ENCODE measurements at places on chromosomes 7 and 10.

DNA sequence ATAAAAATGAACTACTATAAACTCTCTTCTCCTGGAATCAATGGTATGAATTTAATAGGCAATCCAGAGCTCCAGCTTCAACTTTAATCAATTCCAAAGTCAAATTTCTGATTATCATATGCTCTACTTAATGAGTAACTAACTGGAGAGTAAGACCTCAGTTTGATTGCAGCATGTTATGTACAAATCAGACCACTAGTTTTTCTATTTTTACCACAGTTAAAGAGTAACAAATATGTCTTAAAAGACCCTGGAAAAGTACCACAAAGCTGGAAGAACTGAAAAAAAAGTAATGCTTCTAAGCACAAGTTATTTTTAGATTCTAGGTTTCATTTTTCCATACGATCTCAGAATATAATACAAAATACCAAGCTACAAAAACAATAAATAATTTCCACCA lies 56.0 kb upstream of the TNKS2 start:
- no peak for DNase-seq

GRCh38 chr10:126066456-126066855 lies 170.1 kb downstream of the FANK1 start:
- DNase-seq, result no peak

DNA sequence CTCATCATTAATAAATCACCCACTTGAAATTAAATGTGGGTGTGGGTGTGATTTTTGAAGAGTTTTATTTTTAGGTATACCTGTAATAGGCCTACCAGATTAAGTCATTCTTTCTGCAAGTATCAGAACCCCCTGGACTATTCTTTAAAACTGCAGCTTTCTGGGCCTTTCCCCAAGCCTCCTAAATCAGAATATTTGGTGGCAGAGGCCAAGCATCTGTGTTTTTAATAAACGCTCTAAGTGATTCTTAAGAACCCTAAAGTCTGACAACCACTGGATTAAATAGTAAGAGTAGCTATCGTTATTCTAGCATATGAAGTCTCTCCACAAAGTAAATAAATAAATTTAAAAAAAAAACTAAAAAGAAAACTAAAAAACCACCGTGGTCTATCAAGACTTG lies 703.0 kb upstream of the NRP1 start:
- no peak for DNase-seq

GRCh38 chr7:115516341-115516740 lies 514.2 kb downstream of the TFEC start:
- no peak for DNase-seq

- no peak for DNase-seq
Observed at GRCh38 chr7:115731796-115732471, 298.6 kb downstream of the TFEC start.

- DNase-seq, result no peak
Observed at GRCh38 chr10:21052709-21053104, 155.6 kb upstream of the NEBL start.

GRCh38 chr10:120770496-120770895 lies 80.7 kb upstream of the WDR11 start:
- DNase-seq, result no peak

GRCh38 chr7:100190048-100190711 lies 12.5 kb downstream of the STAG3 start:
- no peak for DNase-seq

DNA sequence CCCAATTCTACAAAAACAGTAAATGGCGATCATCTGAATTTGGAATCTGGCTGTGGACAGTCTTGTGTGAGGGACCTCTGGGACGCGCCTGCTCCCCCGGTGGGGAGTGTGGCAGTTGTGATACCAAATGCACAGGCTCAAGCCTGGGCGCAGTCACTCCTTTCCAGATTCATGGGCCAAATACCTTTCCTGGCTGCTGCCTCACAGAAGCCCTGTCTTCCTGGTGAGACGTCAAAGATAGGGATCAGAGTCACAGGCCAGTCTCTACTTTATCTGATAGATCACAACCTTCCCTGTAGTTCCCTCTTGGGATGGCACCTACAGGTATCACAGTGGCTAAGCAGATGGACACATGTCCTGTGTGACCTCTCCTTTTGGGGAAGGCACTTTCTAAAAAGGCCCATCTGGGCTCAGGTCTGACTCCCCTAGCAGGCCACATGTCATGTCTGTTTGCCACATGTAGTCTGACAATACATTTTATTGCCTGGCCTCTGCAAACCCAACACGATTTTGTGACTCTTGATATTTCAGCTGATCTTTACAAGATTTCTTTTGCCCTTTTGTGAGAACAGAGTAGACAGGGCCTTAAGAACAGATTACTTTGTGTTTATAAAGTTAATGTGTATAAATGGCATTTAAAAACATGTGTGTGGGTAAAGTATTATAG lies 150.1 kb downstream of the SNX10 start:
- no peak for DNase-seq

GRCh38 chr7:6252748-6253147 lies 19.7 kb downstream of the CYTH3 start:
- DNase-seq, result no peak

DNA sequence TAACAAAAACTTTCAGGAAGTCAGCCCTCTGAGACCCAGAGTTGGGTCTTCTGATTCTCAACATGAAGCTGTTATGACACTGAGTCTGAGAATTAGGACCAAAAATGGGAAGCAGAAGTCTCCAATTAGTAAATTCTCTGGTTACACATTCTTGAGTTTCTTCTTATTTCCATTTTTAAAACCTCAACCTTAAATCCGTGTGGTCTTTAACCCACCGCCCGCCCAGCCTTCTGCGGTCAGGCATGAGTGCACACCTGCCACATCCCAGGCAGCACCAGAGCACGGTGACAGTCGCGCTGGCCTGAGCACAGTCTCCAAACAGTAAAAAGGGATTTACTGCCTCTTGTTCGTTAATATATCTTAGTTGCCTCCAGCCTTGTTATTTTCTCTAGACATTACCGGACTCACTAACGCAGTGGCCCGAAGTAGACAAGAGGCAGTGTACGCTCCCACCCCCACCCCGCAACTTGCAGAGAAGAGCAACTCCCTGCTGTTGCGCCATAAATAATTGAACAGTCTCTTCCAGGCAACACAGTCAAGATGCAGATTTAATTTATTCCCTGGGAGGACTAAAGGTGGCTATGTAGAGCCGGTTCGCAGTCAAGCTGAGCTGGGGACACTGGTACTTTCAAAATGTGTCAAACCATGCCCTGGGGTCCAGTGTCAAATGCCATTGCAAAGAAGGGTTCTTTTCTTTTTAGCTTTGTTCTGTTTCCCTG lies 147.0 kb upstream of the CELF2 start:
- DNase-seq, result no peak

- DNase-seq, result no peak
Observed at GRCh38 chr7:138342990-138343389, 117.1 kb upstream of the TRIM24 start.

GRCh38 chr10:35685402-35685801 lies 43.3 kb upstream of the FZD8 start:
- no peak for DNase-seq

DNA sequence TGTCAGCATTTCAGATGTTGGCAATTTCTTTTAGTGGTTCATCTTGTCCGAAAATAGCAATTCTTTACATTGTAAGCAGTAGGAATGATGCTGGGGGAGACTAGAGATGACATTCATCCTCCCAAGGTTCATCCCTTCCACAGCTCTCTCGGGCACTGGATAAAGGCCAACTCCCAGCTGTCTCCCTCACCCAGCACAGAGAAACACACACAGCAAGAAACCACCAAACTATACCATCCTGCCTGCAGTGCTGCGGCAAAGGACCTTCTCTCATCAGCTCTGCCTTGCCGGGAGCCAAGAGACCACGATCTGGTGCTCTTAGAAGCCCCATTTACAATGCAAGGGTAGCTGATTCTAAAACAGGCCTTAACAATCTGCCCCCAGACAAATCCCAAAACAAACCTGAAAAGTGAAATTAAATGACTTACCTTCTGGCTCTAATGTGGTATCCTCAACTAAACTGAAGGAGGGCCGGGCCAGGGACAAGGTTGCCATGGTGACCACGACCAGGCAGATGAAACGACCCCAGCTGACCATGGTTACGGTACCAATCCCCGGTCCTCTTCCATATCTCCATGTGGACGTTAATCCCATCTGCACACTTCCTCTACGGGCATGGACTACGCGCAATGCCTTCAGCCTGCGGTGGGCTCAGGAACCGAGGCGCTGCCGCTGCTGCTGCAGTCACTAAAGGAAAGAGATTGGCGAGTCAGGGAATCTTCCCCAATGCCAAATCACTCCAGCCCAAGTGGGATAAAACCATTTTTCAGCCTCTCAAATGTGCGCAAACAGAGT lies 4.8 kb downstream of the FGFR2 start:
- DNase-seq, result peak; percentile 69

- no peak for DNase-seq
Observed at GRCh38 chr10:336247-336646, 201.0 kb downstream of the ZMYND11 start.

DNA sequence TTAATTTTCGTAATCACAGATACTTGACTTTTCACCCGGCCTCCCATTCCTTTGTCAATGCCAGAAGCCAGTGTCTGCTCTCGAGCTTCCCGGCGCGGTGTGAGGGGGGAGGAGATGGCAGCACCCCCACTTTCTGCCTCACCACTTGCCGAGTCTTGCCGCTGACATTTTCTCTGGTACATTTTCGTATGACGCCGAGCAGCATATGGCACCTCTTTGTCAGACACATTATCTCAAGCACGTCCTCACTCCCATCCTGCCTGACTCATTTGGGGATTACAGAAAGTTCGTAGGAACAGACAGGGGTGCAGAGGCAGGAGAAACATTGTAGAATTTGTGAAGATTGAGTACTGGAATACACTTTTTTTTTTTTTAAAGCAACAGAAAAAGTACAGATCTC lies 60.8 kb upstream of the SORCS3 start:
- DNase-seq, result peak; percentile 26
